Activated CD8-positive, alpha-beta memory T cell treated with anti-CD3 and anti-CD28 coated beads for 1 hour (primary cell): ENCODE measurements at places on chromosomes 4 and X.

- DNase-seq = no peak
Observed at GRCh38 chrX:153726286-153727122, 1.8 kb downstream of the ABCD1 start.

GRCh38 chrX:40462795-40463194 lies 118.0 kb upstream of the ATP6AP2 start:
- no peak for DNase-seq

GRCh38 chr4:139857021-139857420 lies 191.4 kb downstream of the MGST2 start:
- no peak for DNase-seq

- DNase-seq = no peak
Observed at GRCh38 chr4:76311896-76312331, 5.4 kb downstream of the STBD1 start.

- DNase-seq = no peak
Observed at GRCh38 chr4:95508421-95508820, 40.4 kb downstream of the UNC5C start.

GRCh38 chr4:54719378-54719777 lies 61.6 kb downstream of the KIT start:
- no peak for DNase-seq

- no peak for DNase-seq
Observed at GRCh38 chr4:120524237-120524636, 398.3 kb downstream of the PRDM5 start.

- DNase-seq = no peak
Observed at GRCh38 chrX:48919360-48919841, 577 bp upstream of the PIM2 start.

DNA sequence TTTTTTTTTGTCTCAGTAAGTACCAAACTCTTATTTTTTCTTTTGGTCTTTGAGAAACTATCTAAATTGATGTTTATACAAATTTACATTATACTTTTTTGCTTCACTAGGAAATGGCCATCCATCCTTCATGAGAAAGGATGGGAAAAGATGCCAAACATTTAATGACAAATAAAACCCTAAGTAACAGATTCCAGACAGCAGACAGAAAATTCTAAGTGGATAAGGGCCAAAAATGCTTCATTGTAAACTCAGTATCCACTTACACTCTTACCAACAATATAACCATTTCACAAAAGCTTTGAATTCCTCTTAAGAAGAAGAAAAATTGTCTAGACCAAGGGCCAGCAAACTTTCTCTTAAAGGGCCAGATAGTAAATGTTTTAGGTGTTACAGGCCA lies 3.5 kb downstream of the GUCY1B1 start:
- DNase-seq = no peak

GRCh38 chrX:49282647-49283011 lies 13.0 kb downstream of the PPP1R3F start:
- no peak for DNase-seq

DNA sequence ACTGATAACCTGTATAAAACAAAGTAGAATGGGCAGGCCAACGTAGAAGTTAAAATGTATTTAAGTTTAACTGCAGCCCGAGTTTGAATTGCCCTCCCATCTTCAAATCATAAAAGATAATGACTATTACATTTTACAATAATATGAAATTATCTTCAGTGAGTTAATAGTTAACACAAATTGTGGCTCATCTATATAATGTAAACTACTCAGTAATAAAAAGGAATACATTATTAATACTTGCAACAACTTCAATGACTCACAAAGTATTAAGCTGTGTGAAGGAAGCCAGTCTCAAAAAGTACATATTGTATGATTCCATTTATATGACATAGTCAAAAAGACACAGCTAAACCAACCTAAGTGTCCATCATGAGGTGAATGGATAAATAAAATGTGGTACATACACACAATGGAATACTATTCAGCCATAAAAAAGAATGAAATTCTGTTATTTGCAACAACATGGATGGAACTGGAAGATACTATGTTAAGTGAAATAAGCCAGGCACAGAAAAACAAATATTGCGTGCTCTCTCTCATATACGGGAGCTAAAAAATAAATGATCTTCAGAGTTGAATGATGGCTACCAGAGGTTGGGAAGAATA lies 7.8 kb downstream of the PLRG1 start:
- no peak for DNase-seq

- no peak for DNase-seq
Observed at GRCh38 chrX:78838709-78839108, 91.2 kb downstream of the LPAR4 start.

GRCh38 chr4:96531836-96532235 lies 691.9 kb downstream of the PDHA2 start:
- no peak for DNase-seq

GRCh38 chr4:141375855-141376254 lies 155.2 kb downstream of the ZNF330 start:
- DNase-seq = no peak

- no peak for DNase-seq
Observed at GRCh38 chr4:93147524-93148212, 680.9 kb upstream of the ATOH1 start.

DNA sequence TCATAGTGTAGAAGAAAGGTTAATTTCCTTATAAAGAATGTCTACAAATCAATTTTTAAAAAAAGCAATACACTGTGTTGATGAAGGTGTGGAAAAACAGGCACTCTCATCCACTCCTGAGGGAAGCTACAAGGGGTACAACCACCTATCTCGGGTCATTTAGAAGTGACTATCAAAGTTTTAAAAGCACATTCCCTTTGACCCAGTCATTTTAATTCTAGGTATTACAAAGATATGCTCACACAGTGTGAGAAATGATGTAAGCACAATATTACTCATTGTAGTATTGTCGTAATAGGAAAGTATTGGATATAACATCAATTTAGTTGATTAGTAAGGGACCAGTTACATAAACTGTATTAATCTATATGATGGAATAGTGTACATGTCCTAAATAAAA lies 7.4 kb upstream of the HCCS start:
- DNase-seq = no peak

DNA sequence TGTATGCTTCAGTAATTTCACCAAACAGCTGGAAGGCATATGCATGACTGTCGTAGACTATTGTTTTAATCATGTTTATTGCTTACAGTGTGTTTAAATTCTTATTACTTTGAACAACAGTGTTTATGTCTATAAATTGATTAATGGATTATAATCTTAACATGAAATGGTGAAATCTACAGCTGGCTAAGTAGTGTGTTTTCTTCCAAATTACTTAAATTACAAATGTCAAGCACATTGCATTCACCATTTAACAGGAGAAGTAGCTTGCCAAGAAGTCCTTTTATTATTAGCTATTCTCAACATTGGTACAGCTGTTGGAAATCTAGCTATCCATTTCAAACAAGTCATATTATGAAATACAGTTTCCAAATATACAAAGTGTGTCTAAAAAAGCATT lies 849.3 kb upstream of the PCDH10 start:
- DNase-seq = no peak

- no peak for DNase-seq
Observed at GRCh38 chrX:45508454-45508853, 307.8 kb upstream of the DIPK2B start.

- no peak for DNase-seq
Observed at GRCh38 chr4:2072971-2073807, 14.1 kb downstream of the NAT8L start.

- no peak for DNase-seq
Observed at GRCh38 chr4:113837397-113837796, 75.9 kb upstream of the CAMK2D start.

DNA sequence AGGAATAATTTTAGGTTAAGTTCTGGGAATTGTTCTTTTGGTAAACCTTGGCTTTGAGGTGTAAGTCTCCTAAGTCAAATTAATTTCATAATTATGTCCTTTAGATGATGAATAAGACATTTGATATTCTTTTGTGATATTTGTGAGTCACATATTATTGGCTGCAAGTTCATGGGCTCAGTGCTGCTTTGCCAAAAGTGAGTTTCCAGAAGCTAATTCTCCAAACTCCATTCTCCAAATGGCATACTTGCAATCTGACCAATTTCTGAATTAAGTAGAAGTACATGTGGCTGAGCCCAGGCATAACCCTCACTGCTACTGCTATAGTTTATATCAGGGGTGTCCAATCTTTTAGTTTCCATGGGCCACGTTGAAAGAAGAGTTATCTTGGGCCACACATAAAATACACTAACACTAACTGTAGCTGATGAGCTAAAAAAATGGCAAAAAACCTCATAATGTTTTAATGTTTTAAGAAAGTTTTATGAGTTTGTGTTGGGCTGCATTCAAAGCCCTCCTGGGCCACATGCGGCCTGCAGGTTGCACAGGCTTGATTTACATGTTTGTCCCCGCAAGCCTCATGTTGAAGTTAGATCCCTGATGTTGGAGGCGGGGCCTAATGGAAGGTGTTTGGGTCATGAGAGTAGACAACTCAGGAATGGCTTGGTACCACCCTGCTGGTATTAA lies 196.1 kb downstream of the ZNF330 start:
- DNase-seq = no peak

- DNase-seq = peak; percentile 24
Observed at GRCh38 chrX:123961268-123962005, at the start of gene STAG2. TSS of gene STAG2 (plus strand) at chrX:123961706. CDS start at chrX:124022628, 60,922 bp downstream.

GRCh38 chrX:150216716-150217115 lies 146.4 kb upstream of the MAMLD1 start:
- DNase-seq = no peak

GRCh38 chr4:19807505-19807904 lies 444.2 kb upstream of the SLIT2 start:
- no peak for DNase-seq

GRCh38 chr4:48370260-48371134 lies 29.2 kb downstream of the SLAIN2 start:
- no peak for DNase-seq

DNA sequence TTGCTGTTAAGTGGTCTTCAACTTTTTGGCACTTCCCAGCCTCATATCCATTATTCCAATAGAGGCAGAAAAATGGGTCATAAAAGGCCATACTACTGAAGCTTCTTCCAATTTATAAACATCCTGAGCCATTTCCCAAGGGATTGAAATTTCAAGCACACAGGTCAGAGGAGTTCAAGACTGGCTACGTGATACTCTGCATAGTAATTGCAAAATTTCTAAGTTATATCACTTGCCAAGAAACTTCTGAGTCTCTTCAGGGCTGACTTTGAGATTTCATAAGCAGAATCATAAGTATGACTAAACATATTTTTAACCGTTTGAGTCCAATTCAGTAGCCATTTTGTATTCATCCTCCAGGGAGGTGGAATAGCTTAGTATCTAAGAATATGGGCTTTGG lies 75.6 kb upstream of the RXFP1 start:
- no peak for DNase-seq

DNA sequence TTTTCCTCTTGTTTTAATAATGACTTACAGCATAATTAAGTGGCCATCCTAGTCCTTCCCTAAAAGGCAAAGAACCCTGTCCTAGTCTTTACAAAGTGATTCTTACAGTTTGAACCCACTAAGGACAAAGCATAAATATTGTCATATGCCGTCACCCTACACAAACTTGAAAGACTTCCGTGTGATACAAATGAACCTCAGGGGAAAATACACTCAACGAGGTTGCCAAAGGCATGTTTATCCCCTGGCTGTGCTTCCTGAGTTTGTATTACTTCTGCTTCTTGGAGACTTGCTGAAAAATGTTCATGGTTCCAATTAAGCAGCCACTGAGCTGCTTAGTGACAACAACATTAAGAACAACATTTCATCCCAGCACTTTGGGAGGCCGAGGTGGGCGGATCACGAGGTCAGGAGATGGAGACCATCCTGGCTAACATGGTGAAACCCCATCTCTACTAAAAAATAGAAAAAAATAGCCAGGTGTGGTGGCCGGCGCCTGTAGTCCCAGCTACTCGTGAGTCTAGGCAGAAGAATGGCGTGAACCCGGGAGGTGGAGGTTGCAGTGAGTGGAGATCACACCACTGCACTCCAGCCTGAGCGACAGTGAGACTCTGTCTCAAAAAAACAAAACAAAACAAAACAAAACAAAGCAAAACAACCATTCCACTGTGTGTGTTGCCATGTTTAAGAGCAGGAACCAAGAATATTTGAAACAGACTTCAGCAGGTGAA lies 16.2 kb downstream of the RASSF6 start:
- no peak for DNase-seq

DNA sequence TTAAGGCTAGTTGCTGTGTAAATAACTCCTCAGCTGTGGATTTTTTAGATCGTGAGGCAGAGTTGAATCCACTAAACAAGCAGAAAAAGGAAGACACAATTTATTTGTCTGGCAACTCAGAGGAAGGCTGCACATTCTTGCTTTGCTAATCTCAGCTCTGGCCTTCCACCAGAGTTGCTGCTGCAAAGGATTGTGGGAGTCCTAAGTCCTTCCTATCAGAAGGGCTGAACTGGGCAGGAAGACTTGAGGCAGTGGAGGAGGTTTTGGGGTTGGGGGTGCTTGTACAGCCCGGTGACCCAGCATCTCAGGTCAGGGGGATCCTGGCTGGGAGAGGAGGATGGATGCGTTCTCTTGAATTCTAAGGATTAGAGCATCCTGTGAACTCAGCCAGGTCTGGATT lies 11.0 kb upstream of the VSIG1 start:
- no peak for DNase-seq

DNA sequence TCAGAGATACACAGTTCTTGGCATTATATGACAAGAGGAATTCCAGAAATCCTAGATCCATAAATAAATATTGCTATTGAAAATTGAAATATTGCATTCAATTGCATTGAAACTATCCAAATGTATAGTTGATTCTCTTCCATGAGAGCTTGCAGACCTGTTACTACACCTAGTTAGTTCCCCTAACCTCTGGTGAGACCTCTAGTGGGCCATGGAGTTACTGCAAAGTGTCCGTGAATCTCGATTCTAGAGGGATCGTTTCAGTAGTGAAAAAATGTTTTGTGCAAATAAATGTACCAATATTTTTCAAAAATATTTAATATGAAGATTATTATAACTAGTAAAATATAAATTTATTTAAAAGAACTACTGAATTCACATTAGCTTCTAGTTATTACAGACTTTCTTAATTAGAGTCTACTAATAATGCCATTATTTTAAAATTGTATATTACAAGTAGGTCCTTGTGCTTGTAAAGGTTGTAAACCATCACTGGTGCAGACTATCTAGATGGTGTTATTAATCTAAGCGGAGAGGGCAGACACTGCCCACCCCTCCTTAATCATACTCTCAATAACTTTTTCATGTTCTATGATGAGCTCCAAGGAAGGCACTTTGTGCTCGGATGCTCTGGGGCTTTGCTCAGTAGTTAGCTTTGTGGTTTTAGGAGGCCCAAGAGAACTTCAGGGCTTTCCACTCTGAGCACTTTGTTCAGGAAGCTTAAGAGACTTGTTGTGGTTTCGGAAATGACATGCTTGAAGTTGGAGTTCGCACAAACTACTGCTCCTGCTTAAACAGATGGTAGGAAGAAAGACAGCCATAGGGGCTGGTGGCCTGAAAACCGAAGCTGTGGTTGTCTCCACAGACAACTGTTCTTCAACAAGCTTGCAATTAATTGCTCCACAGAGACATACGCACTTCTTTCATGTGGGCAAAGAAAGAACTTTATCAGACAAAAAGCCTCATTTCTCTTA lies 42.8 kb downstream of the IL21 start:
- peak; percentile 42 for DNase-seq
